ENCODE measurements at places on chromosomes 6 and 20.
A peak's percentile ranks its signal among the peaks of the same experiment; 100 is the strongest.

DNA sequence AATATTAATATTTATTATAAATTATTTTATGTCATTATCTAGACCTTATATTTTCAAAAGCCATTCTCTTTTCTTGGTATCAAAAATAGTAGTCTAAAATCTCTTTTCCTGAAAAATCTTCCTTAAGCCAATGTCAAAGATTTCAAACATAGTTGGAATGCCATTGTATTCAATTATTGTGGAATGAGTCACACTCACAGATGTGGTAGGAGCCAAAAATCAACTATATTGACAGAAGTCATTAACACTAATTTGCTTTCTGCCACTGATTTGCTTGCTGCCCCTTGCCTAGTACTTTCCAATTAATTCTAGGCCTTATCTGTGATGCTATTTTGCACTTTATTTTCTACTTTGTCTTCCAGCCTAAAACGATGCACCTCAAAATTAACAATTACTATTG is 1326.3 kb upstream of the GJE1 start:
- DNase-seq, result peak; percentile 19

GRCh38 chr6:155125906-155126305 is 130.8 kb downstream of the TIAM2 start:
- peak; percentile 44 for DNase-seq

GRCh38 chr6:34115403-34115795 is 30.5 kb downstream of the GRM4 start:
- DNase-seq, result peak; percentile 71

DNA sequence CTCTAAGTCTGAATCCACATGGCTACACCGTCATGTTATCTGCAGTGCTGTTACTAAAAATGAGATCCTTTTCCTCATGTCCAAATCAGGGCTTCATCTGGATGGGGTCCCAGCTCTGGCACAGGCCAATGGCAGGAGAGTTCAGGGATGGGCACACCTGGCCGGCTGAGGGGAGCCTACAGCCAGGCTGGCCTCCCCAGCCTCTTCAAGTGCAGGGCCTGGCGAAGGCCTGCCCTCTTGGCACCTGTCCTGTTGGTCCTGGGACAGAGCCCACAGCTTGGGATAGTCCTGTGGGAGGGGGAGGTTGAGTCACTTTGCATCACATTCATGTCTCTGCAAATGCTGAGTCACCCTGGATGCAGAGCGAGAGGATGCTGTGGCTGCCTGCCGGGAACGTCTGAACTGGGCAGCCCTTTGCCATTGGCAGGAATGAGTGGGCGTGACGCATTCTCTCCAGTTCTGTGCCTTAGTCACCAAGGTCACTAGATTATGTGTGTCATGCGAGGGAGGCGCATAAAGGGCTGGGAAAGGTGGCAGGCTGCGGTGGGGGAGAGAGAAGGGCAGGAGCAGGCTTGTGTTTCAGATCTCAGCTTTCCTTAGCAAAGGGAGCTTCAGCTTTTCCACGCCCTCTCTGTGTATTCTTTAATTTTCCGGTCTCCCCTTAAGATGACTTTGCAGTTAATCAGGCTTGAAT is 223.2 kb upstream of the ECI2 start:
- peak; percentile 99 for DNase-seq

GRCh38 chr6:2578767-2579166 is 172.0 kb downstream of the MYLK4 start:
- DNase-seq, result peak; percentile 19

DNA sequence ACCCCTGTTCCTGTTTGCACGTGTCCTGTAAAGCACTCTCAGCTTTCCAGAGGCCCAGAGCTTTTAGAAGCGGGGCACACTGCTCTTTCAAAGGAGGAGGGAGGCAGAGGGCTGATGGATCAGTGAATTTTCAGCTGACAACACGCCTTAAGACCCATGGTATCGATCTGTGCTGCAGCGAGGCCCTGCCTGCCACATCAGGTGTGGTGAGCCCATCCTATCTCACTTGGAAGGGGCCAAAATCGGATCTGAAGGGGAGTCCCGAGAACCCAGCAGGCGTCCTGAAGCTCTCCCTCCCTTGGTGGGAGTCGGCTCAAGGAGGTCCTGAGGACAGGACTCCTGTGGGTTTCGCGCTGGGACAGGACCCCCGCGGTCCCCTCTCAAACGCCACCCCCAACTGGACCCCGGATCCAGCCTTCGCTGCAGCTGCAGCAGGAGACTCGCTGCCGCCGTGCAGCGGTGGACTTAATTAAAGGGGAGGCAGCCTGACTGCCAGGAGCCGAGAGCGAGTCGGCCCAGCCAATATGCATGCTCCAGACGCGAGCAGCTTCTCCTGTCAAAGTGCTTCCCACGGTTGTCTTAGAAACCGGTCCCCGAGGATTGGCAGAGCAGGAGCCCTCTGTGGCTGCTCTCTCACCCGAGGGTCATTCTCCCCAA is 580.0 kb upstream of the ZNF337 start:
- peak; percentile 17 for DNase-seq

- no peak for DNase-seq
These were observed 165.6 kb upstream of the PRSS16 start for GRCh38 chr6:27081931-27082330.

GRCh38 chr6:135052939-135053338 is 1.7 kb downstream of the HBS1L start:
- DNase-seq, result no peak

DNA sequence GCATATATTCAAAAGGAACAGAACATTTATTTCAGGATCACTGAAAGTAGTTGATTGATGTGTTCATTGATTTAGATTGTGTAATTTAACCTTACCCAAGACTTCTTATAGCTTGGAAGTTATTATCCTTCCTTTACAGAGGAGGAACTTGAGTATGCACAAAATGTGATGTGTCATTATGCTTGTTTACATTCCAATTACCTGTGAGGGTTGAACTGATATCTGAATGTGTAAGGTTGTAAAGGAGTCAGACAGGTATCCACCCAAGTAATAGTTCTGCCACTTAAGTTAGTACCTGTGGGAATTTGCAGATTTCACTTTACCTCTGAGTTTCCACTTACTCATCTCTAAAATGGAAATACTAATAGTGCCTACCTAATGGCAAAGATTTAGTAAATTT is 668.2 kb downstream of the DOK5 start:
- no peak for DNase-seq

- DNase-seq, result no peak
These were observed 493.8 kb downstream of the NKAIN2 start for GRCh38 chr6:124297507-124297906.

DNA sequence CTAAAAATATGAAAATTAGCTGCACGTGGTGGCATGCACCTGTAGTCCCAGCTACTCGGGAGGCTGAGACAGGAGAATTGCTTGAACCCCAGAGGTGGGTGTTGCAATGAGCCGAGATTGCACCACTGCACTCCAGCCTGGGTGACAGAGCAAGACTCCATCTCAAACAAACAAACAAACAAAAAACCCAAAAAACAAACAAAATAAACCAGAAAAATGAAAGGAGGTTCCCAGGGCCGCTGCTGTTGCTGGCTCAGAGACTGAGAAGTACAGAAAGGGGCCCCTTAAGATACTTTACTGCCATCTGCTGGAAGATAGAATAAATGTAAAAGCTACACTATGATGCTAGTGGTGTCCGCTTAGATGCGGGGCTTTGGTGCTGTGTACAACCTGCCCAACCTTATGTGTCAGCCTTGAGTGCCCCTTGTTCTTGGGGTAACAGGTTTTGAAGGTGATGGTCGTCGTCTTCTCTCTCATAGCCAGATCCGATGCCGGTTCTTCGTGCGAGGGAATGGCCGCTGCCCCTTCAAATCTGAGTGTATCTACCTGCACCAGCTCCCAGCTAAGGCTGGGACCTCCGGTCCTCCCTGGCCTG is 2.8 kb upstream of the FANCE start:
- peak; percentile 80 for DNase-seq

GRCh38 chr6:69915346-69915745 is 49.0 kb downstream of the COL19A1 start:
- no peak for DNase-seq

DNA sequence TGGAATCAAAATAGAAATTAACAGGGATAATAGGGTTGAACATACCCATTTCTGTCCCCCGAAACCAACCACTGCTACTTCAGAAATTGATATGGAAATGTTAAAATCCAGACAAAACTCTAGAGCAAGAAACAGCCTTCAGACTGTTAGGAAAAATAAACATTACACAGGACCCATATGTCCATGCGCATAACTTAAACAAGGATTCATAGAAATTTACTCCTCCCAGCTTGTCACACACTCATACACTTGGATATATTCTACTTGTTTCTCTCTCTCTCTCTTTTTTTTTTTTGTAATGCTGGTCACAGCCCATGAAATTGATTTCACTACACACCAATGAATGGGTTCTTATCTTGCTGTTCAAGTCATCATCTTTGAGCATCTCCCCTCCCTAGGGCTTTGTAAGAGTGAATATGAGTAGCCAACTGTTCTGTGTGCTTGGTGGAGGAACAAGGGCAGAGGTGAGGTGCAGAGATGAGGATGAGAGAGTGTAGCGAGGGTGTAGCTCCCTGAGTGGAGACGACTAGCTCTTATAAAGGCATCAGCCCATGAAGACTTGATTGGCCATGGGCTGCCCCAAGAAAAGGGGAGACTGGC is 61.8 kb upstream of the MLN start:
- DNase-seq, result no peak

DNA sequence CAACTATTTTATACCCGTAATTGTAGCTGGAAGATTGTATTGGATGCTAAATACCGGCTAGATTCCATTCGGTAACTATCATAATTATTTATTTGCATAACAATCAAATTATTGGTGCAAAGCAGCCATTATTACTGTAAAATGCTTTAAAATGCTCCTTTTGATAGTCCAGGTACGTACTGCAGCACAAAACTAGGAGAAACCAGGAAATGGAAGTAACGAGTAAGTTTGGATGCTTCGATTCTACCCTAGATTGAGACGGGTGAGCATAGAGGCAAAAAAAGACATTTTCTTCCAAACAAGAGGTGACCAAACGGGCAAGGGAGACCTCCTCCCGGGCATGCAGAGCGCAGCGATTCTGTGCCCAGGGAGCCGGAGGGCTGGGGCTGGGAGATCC is 469 bp upstream of the XRN2 start:
- no peak for DNase-seq

DNA sequence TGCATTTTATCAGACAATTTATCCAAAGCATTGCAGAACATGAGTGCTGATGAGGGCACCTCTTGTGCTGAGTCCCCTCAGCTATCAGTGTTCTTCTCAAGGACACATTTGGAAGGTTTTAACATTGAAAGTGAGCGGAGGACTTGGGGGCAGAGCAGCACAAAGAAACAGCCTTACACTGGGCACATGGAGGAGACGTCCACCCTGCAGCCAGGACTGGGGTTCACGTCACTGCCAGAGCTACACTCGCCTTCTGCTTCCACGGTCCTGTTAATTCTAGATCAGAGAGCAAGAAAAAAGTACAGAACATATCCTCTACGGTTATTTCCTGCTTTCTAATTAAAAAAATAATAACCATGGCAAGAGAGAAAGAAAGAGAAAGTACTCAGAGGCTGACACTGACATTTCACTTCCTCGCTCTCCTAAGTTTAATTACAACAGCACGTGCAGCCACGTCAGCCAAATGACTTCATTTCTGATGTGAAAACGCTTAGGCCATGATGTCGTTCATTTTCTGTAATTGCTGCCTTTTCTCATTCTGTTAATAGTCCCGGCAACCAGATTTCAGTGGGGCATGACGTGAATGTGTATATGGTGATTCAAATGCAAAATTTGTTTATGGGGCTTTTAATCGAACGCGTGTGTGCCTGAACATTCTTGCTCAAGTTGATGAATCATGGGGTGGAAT is 5.1 kb downstream of the PRND start:
- peak; percentile 62 for DNase-seq

DNA sequence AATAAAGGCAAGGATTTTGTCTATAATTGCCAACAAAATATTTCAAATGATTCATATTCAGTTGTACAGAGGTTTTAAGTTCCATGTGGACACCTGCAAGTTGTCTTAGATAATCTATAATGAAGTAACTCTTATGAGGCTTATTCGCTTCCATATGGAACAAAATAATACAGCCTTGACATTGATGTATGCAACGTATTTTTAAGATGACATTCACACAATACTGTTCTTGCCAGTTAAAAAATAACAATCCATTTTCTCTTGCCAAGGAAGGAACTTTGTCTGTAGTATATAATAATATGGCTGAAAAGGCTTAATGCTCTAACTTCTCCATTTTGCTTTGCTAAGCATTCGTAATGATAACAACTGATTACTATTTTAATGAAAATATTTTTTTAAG is 269.3 kb upstream of the FKBP1C start:
- no peak for DNase-seq

GRCh38 chr6:124742971-124743370 is 219.3 kb upstream of the RNF217 start:
- DNase-seq, result peak; percentile 64

- DNase-seq, result no peak
These were observed 88.4 kb downstream of the SULF2 start for GRCh38 chr20:47696856-47697255.

DNA sequence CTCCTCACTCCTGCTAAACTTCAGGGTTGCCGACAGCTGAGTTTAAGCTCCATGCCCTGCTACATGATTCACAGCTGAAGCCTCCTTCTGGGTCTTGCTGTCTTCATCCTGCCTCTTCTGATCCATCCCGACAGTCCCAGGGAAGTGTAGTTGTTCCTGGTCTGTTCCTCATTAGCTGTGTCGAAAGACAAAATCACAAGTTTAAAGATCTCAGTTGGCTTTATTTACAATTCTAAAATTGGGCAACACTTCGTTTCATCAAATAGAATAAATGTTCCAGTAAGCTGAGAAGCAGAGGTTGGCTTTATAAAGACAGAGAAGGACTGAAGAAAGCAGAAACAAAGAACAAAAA is 4.1 kb upstream of the SLC2A10 start:
- no peak for DNase-seq

- no peak for DNase-seq
These were observed 321.2 kb upstream of the MAP3K7 start for GRCh38 chr6:90907931-90908655.

GRCh38 chr20:57047281-57048026 is 219.0 kb downstream of the BMP7 start:
- DNase-seq, result no peak

GRCh38 chr6:167798453-167798852 is 28.3 kb upstream of the AFDN start:
- DNase-seq, result no peak

All from astrocyte of the hippocampus (primary cell).